ENCODE measurements at places on chromosomes 16 and 17.

DNA sequence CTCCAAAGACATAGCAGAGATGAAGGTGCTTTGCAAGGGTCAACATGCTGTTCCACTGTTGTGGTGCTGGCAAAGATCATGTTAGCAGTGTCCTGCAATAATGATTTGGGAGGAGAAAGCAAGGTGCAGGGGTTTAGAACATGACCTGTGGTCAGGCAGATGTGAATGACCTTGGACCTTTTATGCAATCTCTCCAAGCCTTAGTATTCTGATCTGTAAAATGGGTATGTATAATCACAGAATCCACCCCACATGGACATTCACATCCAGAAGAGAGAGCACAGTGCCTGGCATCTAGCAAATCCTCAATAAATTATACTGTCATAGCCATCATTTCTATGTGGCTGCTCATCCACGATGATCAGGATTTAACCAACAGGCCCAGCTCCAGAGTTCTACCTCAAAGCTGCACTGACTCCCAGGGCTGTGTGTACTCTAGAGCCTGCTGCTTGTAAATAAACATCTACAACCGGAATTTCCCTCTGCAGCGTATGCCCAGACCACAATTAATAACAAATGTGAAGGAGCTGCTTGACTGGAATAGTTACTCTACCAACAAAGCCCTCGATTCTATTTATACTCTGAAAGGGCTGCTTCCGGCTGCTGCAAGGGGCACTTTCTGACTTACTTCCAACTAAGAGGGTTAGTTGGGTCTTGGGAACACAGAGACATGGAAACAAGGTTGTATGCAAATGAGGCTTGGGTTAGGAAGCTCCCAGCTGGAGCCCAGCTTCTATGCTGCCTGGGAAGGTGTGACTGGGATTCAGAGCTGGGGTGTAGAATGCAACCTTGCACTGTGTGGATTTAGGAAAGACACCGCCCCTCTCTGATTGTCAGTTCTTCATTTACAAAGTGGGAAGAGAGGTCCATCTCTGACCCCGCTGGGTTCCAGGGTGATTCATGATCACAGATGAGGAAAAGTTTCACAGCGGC lies 265.2 kb downstream of the XYLT1 start:
- no peak for DNase-seq

- DNase-seq, result no peak
Measured at GRCh38 chr17:78304549-78305037, 55.3 kb downstream of the SOCS3 start.

DNA sequence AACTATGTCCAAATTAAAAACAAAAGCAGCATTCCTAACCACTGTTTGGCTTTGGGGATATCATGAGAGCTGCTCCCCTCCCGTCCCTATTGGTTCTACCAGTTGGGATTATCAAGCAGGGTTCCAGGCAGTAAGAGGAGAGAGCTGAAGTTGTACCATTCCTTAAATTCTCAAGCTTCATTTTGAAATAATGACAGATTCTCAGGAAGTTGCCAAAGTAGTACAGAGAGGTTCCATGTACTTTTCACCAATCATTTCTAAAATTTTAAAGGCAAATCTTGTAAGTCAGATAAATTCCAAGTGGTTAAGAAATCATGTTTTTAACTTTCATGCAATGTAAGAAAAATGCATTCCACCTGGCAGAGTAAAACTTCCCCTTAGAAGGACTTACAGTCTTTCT lies 36.9 kb downstream of the TEX2 start:
- no peak for DNase-seq

DNA sequence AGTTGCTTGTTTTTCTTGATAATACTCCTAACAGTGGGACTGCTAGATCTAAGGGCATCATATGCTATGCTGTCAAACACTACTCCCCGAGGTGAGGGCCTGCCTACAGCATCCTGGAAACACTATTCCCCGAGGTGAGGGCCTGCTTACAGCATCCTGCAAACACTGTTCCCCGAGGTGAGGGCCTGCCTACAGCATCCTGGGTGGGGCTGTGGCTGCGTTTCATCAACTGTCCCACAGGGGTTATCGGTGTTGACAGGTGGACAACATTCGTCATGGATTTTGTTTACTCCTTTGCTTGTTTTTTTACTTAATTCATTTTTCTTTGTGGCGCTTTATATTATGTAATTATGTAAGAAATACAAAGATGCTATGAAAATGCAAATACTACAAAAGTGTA lies 22.5 kb downstream of the NPRL3 start:
- no peak for DNase-seq

- no peak for DNase-seq
Measured at GRCh38 chr17:1908699-1909309, 79.0 kb downstream of the RPA1 start.

DNA sequence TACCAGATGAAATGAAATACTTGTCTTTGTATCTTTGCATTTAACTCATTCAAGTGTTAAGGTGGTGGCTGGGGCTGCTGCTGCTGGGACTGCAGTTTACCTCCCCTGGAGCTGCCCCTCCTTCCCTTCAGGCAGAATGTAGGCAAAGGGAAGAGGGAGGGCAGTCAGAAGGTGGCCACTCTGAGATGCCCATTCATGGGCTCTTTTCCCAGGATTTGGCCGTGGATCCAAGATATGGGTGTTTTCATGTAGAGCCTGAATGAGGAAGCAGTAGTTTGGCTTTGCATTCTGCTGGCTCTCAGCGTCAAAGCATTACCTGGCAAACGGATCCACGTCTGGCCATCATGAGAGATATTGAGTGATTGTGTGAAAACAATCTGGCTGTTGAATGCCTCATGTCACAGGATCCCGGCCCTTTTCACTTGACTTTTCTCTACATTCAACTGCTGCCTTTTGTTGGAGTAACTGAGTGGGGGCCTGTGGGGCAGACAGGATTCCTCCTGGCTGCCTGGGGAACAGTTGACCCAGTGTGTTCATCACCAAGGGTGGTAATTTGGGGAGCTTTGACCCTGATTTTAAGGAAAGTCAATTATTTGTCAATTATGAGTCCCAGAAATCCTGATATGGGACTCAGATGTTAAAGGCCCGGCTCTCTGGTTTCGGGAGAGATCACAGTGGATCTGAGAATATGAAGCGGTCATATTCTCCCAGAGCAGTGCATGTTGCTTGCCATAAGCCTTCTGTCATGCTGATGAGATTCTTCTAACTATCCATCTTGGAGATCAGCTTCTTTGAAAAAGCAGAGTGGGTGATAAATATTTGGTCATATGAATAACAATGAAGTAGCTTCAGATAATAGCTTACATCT lies 236.8 kb downstream of the IRX3 start:
- no peak for DNase-seq

DNA sequence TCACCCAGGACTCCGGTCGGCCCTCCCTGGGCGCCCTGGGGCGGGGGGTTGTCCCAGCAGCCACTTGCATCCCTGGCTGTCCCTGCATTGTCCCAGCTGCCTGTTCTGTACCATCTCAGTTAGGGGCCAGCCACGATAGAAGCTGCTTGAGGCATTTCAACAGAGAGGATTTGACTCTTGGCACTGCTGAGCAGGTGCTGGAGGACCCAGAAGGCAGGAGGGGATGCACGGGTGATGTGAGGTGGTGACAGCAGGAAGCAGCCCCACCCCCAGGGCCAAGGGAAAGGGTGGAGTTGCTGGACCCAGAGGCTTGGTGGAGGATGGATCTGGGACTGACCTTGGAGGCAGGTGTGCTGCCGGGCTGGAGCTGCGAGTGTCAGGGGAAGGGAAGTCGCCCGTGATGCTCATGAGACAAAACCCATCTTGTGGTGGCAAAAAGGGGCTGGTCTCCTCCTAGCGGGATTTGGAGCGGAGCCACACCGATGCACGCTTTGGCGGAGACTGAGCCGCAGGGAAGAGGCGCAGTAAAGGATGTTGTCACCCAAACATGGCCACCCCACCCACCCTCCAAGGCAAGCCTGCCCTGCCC lies 188.0 kb upstream of the GSE1 start:
- peak; percentile 31 for DNase-seq

DNA sequence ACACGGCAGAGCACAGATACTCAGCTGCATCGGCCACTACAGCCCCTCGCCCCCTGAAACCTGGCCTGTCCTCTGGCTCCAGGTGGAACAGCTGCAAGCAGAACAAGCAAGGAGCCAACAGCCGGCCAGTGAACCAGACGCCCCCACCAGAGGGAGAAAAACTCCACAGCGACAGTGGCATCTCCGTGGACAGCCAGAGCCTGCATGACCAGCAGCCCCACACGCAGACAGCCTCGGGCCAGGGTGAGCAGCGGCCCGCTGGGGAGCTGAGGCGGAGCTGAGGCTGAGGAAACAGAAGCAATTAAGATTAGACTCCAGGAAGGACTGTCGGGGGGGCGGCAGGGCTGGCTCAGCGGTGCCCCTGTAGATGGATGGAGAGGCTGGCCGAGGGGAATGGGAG lies 16.7 kb downstream of the NGFR start:
- DNase-seq, result no peak

- no peak for DNase-seq
Measured at GRCh38 chr16:67490335-67491096, 7.2 kb upstream of the AGRP start.

DNA sequence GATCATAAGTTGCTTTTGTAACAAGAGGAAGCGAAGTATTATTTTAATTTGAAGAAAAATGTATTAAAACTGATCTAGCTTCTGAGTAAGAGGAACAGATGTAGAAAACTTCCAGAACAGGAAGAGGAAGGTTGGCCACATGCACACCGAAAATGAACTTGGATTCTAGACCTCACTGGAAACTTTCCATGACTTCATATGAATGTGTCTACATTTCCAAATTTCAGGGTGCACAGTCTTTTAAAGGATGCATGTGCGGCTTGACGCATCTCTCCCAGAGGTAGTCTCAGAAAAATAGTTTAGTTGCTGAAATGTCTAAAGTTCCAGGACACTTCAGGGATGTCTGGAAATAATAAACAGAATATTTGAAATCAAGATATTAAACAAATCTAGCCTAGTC lies 275.1 kb upstream of the MYOCD start:
- no peak for DNase-seq

All from lower lobe of right lung (tissue), 2 donors.